Astrocyte (in vitro differentiated cells and primary cell): ENCODE measurements at places on chromosomes 11 and 22. TPM values are rescaled to one million over a fixed set of nuclear protein-coding genes. Genes with fewer than 3 reads are reported as not detected.
A peak's percentile ranks its signal among the peaks of the same experiment; 100 is the strongest.

GRCh38 chr22:38657045-38657909 is 839 bp downstream of the CBY1 start:
- H3K36me3 ChIP-seq, result peaks cover 3% of the 10 kb centered on the region
- H3K4me3 ChIP-seq, result peak overlapping the region; percentile 95
- H3K27me3 ChIP-seq, result no peaks in the 10 kb centered on the region
- H3K4me1 ChIP-seq, result peaks cover 14% of the 10 kb centered on the region

DNA sequence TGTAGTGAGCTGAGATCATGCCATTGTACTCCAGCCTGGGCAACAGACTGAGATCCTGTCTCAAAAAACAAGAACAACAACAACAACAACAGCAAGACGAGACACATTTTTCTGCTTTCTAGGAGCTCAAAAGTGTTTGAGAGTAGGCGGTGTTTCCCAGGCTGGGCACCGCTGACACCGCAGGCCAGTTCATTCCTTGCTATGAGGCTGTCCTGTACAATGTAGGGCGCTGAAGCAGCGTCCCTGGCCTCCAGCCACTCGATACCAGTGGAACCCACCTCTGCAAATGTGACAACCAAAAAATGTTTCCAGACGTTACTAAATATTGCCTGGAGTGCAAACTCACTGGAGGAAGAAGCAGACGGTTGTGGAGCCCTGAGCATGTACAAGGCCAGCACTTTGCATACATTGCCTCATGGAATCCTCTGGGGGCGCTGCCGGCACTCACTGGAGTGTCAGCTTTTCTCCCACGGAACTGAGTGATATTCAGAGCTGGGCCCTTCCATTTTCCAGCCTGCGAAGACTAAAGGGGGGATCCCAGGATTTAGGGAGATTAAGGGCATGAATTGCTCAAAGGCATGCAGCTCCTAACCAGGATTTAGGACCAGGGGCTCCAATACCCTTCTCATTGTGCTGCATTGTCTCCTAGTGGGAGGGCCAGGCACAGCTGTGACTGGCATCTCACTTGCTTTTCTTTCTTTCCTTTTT is 5.8 kb upstream of the MIEF1 start:
- H3K27ac ChIP-seq, result no peak overlapping the region
- peak; percentile 27 for DNase-seq
- no peak overlapping the region for H3K4me3 ChIP-seq
- peaks cover 17% of the 10 kb centered on the region for H3K4me1 ChIP-seq

- no peak overlapping the region for H3K4me3 ChIP-seq
- peaks cover 4% of the 10 kb centered on the region for H3K4me1 ChIP-seq
- H3K27ac ChIP-seq, result no peak overlapping the region
- H3K27me3 ChIP-seq, result no peaks in the 10 kb centered on the region
Observed at GRCh38 chr11:104870910-104871309, 27.4 kb downstream of the CASP12 start.

GRCh38 chr11:77126156-77126775 is 1.8 kb upstream of the MYO7A start:
- DNase-seq, result no peak
- H3K4me3 ChIP-seq, result no peak overlapping the region
- no peak overlapping the region for H3K27ac ChIP-seq

DNA sequence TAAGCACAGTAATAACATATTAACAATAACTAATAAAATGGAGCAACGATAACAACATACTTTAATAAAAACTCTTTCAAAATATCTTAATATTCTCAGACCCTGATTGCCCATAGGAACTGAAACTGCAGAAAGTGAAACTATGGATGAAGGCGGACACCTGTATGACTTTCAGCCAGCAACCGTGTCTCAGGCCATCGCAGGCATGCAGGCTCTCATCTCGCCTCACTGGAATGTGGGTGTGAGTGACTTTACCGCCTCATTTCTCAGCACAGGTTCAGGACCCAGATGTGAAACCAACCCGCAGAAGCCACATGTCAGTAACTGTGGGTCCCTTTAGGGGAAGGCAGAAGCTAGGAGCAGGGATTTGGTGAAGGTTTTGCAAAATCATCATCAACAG is 539.1 kb downstream of the FAM181B start:
- H3K4me1 ChIP-seq, result no peaks in the 10 kb centered on the region

DNA sequence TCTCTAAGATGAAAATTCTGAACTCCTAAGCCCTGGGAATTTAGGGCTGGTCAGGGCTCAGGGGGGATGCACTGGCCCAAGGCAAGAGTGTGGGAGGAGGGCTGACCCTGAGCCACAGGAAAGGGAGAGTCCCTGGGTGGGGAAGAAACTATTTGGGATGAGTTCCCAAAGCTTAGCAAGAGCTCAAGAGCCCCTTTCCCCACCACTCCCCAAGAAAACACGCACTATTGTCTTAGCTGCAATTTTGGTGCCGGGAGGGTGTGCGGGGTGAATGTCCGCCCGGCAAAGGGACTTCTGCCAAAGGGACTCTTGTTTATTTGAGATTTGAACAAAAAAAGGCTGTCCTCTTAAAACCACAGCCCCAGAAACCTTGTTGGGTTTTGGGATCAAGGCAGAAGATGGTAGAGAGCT is 37.0 kb downstream of the KIAA1671 start:
- H3K27me3 ChIP-seq, result no peaks in the 10 kb centered on the region
- DNase-seq, result peak; percentile 32
- no peak overlapping the region for H3K4me3 ChIP-seq
- H3K36me3 ChIP-seq, result no peaks in the 10 kb centered on the region
- H3K27ac ChIP-seq, result no peak overlapping the region

DNA sequence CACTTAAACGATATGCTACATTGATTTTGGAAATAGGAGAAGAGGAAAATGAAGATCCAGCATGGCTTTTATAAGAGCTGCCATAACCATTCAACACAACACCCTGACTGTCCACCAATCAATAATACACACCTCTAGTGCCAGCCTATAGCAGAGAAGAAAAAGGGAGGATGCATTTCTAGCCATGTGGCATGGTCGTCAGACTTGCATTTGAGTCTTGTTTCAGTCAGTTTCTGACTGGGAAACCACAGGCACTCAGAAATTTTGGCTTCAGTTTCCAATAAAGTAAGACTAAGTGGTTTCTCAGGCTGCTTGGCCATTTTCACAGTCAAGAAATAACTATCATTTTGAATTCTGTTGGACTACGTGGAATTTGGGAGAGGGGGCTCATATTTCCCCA is 523.5 kb upstream of the LRRC4C start:
- H3K4me3 ChIP-seq, result no peak overlapping the region
- peak; percentile 38 for DNase-seq
- no peak overlapping the region for H3K27ac ChIP-seq
- H3K36me3 ChIP-seq, result no peaks in the 10 kb centered on the region
- no peaks in the 10 kb centered on the region for H3K4me1 ChIP-seq

- no peaks in the 10 kb centered on the region for H3K27me3 ChIP-seq
- peak; percentile 61 for DNase-seq
- H3K36me3 ChIP-seq, result no peaks in the 10 kb centered on the region
- H3K4me1 ChIP-seq, result peaks cover 33% of the 10 kb centered on the region
- no peak overlapping the region for H3K4me3 ChIP-seq
- H3K27ac ChIP-seq, result no peak overlapping the region
Observed at GRCh38 chr11:2092956-2093412, 46.2 kb downstream of the IGF2 start.

DNA sequence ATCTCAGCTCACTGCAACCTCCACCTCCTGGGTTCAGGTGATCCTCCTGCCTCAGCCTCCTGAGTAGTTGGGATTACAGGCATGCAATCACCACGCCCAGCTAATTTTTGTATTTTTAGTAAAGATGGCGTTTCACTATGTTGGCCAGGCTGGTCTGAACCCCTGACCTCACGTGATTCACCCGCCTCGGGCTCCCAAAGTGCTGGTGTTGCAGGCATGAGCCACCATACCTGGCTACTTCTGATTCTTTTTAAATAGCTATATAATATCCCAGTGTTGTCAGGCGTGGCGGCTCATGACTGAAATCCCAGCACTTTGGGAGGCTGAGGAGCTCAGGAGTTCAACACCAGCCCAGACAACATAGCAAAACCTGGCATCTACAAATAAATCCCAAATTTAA is 20.7 kb downstream of the TMEM41B start:
- no peaks in the 10 kb centered on the region for H3K4me1 ChIP-seq
- no peaks in the 10 kb centered on the region for H3K27me3 ChIP-seq
- H3K27ac ChIP-seq, result no peak overlapping the region
- H3K4me3 ChIP-seq, result no peak overlapping the region

DNA sequence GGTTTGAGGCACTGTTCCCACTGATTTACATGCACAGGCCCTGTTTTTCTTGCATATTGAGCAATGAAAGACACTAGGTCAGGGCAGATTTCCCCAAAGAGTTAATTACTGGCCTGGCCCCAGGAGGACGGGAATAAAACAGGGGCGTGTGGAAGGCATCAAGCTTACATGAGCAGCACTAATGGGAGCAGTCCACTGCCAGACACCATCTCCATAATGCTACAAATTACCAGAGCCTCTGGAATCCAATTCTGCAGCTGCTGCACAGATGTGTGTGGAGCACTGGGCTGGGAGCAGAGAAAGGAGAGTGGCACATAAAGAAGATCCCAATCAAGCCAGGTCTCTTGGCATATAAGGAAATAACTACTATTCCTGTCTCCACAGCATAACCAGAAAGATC is 96.9 kb downstream of the CCDC34 start:
- H3K27me3 ChIP-seq, result no peaks in the 10 kb centered on the region
- no peak overlapping the region for H3K4me3 ChIP-seq
- DNase-seq, result no peak
- no peaks in the 10 kb centered on the region for H3K4me1 ChIP-seq

DNA sequence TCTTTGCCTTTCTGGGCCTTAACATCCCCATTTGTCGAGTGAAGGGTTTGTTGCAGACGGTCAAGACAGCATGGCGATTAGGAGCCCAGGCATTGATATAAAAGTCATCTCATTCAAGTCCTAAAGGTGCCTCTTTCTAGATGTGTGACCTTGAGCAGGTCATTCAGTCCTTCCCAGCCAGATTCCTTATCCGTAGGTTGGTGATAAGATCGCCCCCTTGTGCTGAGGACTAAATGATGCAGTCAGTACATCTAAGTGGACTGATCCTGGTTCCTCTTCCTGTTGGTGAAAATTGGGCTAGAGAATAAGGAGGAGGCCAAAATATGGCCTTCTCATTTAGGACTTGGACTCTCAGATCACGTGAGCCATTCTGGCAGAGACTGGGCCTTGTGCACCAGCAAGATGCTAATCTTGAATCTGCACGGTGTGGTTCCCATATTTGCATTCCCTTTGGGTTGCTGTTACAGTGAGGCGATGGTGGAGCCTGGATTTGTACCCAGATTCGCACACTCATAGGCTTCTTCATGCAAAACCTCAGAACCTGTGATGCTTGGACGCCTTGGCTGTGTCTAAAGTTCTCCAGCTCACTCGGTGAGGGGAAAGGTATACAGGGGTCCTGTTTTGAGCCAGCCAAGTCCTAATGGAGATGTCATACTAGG is 156.8 kb downstream of the MYO18B start:
- H3K4me1 ChIP-seq, result no peaks in the 10 kb centered on the region
- no peak overlapping the region for H3K4me3 ChIP-seq
- H3K27ac ChIP-seq, result no peak overlapping the region
- DNase-seq, result no peak
- H3K36me3 ChIP-seq, result no peaks in the 10 kb centered on the region
- no peaks in the 10 kb centered on the region for H3K27me3 ChIP-seq

DNA sequence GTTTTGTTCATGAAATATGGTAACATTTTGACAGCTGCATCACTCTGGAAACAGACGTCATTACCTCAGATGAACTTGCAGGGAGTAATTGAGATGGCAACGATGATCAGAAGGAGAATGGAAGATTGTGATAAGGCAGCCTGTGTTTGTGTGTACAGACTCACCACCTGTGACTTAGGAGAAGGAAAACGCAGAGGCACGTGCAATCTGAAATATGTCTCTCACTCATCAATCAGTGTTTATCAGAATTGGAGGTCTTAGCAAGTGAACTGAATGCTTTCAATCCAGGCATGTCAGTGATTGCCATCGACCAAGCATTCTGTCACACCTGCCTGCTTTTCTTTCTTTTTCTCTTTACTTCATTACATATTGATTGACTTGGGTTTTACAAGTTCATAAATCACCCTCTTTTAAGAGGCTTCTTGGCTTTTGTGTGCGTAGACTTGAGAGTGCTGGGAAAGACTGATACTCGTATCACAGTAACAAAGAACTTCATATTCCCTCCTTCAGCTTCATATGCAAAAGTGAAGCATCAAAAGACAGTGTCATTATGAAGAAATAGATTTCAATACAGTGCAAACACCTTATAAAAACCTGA is 24.6 kb downstream of the FAT3 start:
- H3K4me3 ChIP-seq, result no peak overlapping the region
- no peak for DNase-seq
- H3K27ac ChIP-seq, result no peak overlapping the region

The ZBTB44 gene
- 25.3 and 26.2 TPM in 2 replicates for total RNA-seq

The IRAG1 gene
- total RNA-seq, result 3.7 and 5.4 TPM in 2 replicates
